ENCODE measurements at places on chromosomes 4 and X. TPM values are rescaled to one million over a fixed set of nuclear protein-coding genes. Genes with fewer than 3 reads are reported as not detected.

RTL3 gene
- not detected for total RNA-seq

CYSLTR1 gene
- total RNA-seq: 0.67 TPM

RIPPLY1 gene
- total RNA-seq: 0.45 TPM

DNA sequence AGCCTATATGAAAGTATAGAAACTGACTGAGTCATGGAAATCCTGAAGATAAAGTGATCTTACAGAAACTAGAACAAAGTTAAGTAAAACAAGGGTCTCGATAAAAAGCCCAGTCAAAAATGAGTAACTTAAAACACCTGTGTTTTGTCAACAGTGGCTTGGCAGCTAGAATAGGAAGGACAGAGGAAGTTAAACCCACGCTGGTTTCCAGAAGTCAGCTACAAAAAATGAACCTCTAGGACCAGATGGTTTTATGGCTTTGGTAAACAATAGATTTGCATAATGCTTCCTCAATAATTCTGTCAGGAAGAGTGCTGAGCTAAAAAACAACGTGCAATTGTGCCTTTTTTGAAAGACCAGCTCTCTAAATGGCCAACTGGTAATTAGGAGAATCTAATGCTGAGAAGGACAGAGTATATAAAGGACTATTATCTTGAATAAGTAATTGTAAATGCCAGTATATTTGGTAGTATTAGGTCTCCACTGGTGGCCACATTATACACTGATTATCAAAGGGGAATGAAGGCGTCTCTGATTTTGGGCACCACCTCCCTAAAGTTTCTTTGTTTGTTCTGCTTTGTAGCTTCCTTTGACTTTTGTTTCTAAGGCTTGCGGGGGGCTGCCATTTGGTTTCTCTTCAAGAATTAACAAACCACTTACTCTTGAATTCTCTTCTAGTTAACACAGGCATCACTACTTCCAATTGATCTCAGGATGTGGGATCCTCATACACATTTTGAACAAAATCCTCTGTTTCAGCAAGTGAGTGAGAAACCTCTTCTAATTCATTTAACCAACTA is 72.2 kb upstream of the PPP3CA start:
- no peak for DNase-seq

DNA sequence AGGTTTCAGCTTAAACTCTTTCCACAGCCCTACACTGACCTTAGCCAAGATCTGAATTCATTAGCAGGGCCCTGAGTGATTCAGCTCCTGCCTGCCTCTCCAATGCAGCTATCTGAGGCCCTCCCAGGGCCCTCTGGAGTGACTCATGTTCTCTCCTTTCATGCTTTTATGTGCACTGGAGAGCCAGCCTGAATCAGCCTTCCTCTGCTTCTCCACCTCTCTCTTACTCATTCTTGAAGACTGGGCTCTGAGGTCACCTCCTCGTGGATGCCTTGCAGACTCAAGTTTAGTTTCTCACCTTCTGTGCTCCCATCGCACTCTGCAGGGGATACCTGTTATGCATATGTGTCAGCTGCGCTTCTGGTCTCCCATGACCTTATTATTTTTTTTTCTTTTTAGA is 3.1 kb upstream of the OCIAD2 start:
- DNase-seq: no peak

GRCh38 chrX:23403849-23404248 is 69.2 kb downstream of the PTCHD1 start:
- DNase-seq: no peak

DNA sequence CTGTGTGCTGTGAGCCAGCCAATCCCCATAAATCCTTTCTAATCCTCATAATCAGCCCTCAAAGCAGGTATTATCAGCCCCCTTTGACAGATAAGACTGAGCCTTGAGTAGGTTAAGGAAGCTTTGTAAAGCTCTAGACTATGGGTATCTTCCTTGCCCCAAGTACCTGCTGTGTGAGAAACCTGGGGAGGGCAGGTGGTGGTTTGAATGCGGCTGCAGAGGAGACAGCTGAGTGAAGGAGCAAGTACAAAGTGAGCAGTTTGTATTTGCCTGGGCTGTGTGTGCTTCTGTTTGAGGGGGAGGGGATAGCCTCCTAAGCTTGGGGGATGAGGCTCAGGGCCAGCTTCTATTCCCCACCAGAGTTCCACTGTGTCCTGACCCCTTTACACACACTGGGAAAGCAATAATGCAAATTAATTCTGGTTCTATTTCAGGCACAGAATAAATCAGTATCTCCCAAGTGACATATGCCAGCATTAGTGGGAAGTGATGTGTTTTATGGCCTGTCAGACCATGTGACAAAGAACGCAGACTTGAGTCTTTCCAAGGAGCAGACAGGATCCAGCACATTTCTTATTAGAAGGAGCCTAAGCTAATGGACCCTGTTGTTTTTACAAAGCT is 63.5 kb downstream of the EVC start:
- no peak for DNase-seq

GRCh38 chrX:8404926-8405325 is 59.7 kb upstream of the VCX3B start:
- DNase-seq: no peak

DNA sequence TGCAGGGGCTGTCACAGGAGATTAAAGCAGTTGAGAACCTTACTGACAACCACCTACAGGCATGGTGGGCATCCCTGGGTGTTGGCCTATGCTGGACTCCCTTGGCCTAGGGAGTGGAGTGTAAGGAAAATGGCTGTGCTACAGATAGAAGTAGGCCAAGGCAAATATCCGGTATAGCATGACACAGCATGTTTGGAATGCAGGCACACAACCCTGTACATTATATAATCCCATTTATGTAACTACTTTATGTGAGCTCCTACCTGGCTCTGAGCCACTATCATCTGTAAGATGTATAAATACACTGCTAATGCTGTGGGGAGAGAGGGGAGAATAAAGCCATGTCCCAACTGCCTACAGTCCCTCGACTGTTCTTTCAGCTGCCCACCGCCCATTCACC is 38.7 kb upstream of the KCTD8 start:
- no peak for DNase-seq

DNA sequence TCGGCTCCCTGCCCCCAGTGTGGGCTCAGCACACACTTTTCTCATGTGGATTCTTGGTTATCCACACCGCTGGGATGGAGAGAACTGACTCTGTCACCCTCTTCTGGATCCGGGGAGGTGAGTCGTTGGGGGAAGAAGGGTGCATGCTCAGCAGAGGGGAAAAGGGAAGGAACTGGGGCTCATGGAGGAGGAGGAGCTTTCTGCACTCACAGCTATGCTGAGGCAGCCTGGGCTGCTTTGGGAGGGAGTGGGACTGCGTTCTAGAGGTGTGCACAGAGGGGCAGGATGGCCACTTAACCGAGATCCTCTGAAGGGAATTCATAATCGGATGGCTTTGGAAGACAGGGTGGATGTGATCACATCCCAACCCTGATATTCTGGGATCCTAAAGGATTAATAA is 51.6 kb downstream of the RTL5 start:
- DNase-seq: no peak
